ENCODE measurements at places on chromosomes 16 and 17.
A peak's percentile ranks its signal among the peaks of the same experiment; 100 is the strongest.

DNA sequence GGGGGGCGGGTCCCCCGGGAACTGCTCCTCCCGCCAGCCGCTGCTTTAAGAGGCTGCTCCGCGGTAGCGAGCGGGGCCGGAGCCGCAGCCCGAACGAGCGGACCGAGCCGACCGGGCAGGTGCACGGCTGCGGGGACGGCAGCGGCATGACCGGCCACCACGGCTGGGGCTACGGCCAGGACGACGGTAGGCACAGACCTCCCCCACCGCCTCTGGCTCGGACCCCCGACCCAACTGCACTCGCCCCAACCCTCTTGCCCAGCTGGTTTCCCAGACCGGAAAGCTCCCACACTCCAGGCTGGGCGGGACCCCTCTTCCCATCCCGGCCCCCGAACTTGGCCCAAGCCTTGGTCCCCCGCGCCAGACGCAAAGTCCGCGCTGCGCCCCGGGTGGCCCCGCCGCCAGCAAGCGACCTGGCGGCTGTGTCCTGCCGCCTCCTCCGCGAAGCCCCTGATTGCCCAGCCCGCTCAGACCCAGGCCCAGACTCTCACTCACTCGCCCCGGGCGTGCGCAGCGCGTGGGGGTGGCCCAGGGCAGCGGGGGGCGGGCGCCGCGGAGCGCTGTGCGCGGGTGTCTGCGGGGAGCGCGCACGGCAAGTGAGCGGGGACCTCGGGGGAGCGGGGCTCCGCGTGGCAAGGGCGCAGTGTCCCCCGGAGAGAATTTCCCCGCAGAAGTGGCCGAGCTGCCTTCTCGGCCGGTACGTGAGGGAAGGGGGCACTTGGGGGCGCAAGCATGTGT, at the start of gene CA7:
TSS of gene CA7 (plus strand) at position 73 of the 738 bp plus-strand sequence. CDS start at position 147, 74 bp downstream.
- no peak for DNase-seq

- DNase-seq, result no peak
Observed at GRCh38 chr16:67399749-67400704, 6.7 kb upstream of the TPPP3 start.

- no peak for DNase-seq
Observed at GRCh38 chr16:8660841-8661301, 13.5 kb upstream of the ABAT start.

GRCh38 chr16:87350681-87351319, 32.8 kb downstream of the FBXO31 start:
- DNase-seq, result no peak

GRCh38 chr16:71826533-71827017, 17.9 kb upstream of the AP1G1 start:
- DNase-seq, result no peak

DNA sequence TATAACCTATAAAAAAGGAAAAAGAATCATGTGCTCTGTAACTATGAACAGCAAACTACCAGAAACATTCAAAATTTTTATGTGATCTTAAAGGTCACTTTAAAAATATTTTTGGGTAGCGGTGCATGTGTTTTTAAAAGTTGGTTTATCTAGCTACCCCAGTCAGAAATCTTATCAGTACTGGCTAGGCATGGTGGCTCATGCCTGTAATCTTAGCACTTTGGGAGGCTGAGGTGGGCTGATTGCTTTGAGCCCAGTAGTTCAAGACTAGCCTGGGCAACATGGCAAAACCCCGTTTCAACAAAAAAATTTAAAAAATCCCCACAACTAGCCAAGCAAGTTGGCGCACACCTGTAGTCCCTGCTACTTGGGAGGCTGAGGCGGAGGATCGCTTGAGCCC, 3.7 kb downstream of the CAPNS2 start:
- no peak for DNase-seq

DNA sequence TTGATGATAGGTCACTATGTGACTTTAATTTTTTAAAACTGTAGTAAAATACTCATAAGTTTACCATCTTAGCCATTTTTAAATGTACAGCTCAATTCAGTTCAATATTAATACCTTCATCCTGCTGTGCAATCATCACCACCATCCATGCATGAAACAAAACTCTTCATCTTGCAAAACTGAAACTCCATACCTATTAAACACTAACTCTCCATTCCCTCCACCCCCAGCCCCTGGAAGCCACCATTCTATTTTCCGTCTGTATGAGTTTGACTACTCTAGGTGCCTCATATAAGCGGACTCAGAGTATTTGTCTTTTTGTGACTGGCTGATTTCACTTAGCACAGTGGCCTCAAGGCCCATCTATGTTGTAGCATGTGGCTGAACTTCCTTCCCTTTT, 9.4 kb upstream of the CNEP1R1 start:
- no peak for DNase-seq

- DNase-seq, result no peak
Observed at GRCh38 chr17:77002103-77003045, 134.2 kb downstream of the MGAT5B start.

GRCh38 chr16:84072014-84072413, 29.4 kb upstream of the SLC38A8 start:
- no peak for DNase-seq

DNA sequence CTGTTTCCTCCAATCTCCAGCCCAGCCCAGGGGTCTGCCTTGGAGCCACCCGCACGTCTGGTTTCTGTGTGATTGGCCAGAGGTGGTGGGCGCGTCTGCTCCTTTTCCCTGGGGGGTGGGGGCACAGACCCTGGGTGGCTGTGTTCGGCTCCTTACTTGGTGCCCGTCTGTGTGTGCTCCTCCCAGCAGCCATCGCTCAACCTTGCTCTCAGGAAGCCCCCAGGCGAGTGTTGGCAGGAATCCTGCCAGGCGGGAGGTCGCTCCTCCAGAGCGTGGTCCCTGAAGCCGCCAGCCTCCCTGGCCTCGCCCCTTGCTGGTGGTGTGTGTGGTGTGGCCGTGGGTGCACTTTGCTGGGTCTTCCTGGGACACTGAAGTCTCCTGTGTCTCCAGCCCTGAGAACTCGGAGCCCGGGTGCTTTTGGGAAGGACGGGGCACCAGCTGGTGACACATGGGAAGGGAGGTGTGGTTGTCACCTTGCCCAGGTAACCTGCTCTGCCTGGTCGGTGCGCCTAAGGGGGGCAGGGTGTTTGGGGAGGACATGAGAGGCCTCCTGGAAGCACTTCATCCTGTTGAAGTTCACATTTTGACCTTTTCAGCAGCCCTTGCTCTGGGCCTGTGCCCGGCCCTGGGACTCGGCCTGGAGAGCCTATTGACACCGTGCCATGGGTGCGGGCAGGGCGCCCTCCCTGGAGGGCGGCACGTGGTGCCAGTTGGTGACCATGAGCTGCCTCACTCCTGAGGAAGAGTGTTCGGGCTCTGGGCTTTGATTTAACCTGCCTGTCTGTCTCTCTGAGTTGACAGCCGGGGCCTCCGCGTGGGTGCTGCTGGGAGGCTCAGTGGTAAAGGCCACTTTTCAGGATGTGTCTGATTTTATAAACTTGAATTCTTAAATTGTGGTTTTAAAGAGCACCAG, 49.0 kb upstream of the ZNF750 start:
- no peak for DNase-seq

- DNase-seq, result no peak
Observed at GRCh38 chr16:15403392-15403995, 7.9 kb downstream of the MPV17L start.

- DNase-seq, result no peak
Observed at GRCh38 chr17:65220732-65221131, 83.6 kb downstream of the RGS9 start.

DNA sequence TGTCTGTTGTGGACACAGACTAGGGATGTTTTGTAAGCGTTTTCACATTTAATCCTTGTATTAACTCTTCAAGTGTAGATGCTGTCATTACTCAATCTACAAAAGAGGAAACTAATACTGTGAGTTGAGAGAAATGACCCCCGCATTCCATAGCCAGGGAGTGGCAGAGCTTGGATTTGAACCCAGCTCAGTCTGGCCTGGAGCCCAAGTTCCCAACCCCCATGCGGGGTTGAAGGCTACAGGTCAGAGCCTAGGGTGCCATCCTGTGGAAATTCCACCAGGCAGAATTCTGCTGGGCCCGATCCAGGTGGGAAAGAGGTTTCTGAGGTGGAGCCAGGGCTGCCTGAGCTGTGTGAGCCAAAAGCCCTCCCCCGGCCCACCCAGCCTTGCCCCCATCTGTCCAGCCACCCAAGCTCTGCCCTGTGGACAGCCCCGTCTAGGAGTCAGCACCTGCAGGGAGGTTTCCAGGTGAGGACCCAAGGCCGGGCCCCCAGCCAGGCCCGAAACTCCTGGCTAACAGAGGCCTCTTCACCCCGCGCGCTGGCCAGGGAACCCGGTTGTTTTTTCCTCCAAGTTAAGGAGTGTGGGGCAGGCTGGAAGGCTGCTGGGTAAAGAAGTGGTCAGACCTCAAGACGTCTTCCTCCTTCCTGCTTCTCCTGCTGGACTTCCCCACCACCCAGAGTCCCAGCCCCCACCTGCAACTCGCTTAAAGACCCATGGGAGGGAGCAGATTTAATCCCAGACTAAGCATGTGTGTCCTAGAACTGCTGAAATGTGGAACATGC, 5.7 kb downstream of the MMP15 start:
- DNase-seq, result no peak

DNA sequence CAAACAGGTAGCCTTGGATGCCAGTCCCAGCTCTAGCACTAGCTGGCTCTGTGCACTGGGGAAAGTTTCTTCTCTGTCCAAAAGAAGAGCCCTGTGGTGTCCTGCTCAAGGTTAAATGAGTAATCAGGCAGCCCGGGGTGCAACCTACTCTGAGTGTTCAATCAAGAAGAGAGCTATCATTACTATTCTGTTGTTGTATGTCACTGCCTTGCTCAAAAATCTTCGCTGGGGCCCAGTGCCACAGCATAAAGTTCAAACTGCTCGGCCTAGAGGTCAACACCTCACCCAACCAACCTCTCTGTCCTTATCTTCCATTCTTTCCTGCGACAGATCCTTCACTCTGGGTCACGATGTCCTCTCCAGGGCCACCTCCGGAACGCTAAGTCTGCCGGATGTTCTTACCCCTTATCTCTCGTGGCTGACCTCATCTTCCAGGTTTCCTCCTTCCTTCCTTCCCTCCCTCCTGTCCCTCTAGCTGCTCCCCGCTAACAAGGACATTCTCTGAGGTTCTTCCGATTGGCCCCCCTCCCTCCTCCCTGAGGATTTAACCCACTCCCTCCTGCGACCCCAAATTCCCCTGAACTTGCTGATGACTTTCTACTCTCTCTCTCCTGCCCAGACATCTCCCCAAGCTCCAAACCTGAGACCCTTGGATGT, 4.4 kb downstream of the FDXR start:
- no peak for DNase-seq

DNA sequence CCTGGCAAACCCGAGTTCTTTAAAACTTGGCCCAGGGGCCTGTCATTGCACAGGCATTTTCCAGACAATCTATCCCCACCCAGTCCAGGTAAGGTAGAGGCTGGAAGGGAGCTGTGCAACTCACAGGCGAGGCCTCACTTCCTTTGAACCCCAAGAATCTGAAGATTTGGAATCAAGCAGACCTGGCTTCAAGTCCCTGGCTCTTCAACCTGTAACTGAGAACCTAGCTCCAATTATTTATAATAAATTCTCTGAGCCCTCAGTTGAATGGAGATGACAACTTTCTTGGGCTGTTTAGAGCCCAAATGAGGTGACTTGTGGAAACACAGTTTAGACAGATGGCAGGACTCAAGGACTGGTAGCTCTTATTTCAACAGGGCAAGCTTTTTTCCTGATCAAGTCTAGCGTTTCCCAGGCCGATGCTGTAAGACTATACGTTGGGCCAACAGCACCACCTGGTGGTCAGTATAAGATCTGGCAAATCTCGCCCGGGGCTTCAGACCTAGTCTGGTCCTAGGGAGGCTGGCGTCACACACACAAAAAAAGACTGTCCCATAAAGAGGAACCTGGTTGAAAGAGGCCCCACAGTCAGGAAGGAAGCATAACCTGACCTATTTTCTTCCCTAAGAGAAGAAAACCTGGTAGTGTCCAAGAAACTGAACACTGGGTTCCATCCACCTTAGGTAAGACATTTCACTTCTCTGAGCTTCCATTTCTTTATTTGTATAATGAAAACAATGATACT, 117.9 kb downstream of the C17orf67 start:
- peak; percentile 15 for DNase-seq

- DNase-seq, result no peak
Observed at GRCh38 chr17:40937384-40937819, at the start of gene KRT23. Gene KRT23, minus strand, starts transcription at chr17:40937646. Its CDS starts 1,043 bp downstream, at chr17:40936603.

DNA sequence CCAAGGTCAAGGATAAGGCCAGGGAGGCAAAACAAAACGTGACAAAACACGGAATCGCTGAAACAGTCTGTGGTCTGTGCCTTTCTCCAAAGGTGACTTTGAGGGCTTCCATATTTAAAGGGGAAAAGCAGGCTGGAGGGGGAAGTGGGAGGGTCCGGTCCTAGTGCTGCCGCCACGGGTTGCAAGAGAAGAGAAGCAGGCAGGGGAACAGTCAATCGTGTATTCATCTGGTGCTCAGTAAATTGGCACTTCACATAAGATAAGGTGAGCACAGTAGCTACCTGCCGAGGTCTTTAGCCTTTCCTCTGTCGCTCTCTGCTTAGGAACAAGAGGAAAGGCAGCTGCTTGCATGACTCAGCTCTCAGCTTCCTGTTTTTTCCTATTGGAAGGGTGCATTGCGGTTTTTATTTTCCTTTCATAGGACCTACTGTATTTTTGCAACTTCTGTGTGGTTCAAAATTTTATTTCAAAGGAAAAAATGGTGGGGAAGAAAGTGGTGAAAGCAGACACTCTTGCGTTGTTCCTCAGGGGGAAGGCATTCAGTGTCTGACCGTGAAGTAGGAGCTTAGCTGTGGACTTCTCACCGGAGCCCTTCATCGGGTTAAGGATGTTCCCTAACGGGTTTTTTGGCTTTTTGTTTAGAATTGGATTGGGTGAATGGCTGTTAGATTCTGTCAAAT, 7.1 kb upstream of the LGALS3BP start:
- no peak for DNase-seq

DNA sequence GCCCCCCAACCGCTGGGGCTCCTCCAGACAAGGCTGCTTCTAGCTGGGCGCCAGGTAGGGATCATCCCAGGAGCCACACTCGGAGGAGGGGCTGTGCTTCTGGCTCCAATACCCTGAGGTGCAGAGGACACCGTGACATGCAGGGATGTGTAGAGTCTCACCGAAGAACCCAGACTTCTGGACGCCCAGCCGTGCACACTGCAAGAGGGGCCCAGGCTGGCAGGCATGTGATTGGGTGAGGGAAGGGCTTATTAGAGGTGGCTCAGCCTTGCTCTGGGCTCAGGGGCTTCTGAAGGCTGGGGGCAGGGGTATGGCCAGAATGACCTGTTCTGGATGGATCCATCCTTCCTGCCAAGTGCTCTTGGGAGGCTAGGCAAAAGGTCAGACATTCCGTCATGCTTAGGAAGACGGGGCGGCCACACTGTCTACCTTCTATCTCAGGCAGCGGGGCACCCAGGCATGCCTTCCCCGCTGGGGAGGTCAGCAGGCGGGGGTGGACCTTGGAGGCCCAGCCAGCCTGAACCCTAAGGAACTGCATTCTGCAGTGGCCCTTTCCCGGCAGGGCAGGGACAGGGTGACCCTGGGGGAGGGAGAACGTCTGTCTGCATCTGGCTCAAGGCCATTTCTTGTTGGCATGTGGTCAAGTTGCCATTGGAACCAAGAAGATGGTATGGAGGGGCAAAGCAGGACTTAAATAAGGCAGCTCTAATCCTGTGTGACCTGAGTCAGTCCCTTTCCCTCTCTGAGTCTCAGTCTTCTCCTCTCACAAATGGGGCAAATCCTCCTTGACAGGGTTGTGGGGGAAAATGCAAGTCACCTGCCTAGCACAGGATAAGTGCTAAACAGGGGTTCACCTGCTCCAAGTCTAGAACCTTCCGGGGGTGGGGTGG, 5.8 kb upstream of the ADGRG1 start:
- no peak for DNase-seq

Measured in esophagus squamous epithelium (tissue), 5 donors.